NCI-H2107 (cell line): ENCODE measurements at places on chromosomes 6 and 20.

GRCh38 chr20:32045999-32046398, 6.0 kb upstream of the HCK start:
- no peak for DNase-seq

- no peak for DNase-seq
These were observed 12.1 kb downstream of the DEFB123 start for GRCh38 chr20:31452575-31452974.

DNA sequence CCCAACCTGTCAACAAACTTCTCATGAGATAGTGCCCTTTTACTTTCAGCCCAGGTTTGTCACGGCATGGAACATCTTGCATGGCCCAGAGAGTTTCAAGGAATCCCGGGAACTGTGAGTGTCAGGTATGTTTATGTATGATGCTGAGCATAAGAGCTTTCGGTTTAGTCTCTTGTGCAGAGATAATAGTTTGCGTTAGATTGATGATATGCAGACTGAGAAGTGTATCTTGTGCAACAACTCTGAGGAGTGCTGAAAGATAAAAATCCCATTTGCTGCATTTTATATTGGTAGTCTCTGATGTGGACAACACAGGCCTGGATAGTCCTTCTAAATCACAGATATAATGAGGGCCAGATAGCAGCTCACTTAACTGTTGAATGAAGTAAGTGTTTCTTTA, 99.0 kb downstream of the TBX18 start:
- DNase-seq: no peak

DNA sequence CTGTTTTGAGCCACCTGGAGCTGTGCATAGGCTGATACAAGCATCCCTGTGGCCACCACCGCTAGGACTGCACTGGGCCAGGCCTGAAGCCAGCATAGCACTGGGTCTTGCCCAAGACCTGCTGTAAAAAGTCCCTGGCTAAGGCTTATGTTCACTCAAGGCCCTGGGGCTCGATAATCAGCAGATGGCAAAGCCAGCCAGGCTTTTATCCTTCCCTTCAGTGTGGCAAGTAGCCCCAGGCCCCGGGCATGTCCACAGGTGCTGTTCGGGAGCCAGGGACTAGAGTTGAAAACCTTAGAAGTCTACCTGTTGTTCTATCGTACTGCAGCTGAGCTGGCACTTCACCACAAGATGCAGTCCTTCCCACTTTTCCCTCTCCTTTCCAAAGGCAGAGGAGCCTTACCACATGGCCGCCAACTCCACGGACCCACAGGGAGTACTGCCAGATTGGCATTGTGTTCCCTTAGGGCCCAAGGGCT, 226.4 kb upstream of the ZNF217 start:
- DNase-seq: no peak

DNA sequence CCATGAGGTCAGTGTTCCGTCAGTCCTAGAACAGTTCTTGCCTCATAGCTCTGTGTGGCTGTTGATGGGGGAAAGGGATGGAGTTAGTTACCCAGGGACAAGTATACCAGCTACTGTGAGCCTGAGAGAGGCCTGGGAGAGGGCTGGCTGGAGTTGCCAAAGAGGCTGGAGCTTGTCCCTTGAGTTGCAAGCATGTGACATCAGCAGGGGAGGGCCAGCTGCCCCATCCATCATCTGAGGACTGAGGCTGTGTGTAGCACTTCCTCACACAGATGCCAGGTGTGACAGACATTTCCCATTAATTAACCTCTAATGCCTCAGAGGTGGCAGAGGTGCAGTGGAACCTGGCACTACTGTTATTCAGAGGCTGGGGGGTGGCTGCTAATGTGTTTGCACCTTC, 131.6 kb downstream of the PHACTR3 start:
- no peak for DNase-seq

- no peak for DNase-seq
These were observed 254.3 kb downstream of the SOX4 start for GRCh38 chr6:21847711-21848480.

DNA sequence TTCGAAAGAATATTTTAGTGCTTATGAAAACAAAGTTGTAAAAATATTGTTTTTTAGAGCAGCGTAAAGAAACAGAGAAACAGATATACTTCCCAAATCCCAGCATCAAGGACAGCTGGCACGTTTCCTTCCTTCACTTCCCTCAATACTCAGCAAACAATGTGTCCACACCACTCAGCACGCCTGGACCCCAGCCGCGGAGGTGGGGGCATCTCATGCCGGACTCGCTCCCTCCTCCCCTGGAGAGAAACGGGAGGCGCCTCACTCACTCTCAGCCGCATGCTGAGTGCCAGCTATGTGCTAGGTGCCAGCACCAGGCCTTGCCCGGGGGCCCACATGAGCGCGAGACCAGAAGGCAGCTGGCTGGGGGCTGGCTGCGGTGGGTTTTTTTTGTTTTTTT, 34.7 kb downstream of the SLC2A4RG start:
- DNase-seq: no peak

GRCh38 chr20:2814587-2815051, at the start of gene C20orf141:
TSS of gene C20orf141 (plus strand) at chr20:2814987. CDS start at chr20:2815185, 198 bp downstream.
- DNase-seq: no peak
